ENCODE measurements at places on chromosomes 3 and 15.

- no peak for DNase-seq
Measured at GRCh38 chr3:50251220-50251619, 15.2 kb downstream of the GNAI2 start.

DNA sequence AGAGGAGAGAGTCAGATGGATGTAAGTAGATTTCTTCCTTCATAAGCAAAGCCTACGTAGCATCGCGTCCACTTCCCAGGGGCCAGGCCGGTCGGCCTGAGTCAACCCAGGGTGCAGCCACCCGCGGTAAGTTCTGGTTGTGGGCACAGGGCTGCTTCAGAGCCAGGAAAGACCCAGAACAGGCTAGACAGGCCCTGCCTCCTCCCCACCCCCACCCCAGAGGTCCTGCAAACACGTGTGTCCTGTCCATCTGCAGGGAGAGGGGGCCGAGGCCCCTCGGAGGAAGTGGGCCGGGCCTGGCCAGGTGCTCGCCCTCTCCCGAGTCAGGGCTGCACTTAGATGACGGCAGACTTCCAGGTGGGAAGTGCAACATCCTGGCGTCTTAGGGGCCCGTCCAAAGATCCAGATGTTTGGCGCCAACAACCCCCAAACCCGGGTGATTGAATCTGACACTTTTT, 100.8 kb upstream of the ALDH1A3 start:
- no peak for DNase-seq

DNA sequence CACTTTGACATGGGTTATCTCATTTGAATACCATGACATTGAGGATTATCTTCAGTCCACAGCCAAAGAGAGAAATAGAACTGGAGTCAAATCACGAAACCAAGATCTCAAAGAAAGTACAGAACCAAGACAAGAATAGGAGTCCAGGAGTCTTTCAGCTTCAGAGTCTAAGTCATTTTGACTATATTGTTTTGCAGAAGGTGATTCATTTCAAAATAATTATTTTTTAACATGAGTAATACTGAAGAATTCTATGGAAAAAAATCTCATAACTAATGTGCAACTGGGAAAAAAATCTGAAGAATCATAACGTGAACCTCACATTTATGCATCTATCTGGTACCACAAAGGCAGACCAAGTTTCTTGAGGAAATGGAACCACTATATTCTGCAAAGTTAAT, 60.3 kb downstream of the UBE3A start:
- DNase-seq = no peak

- no peak for DNase-seq
Measured at GRCh38 chr15:88255484-88256278, 858 bp downstream of the NTRK3 start.

- no peak for DNase-seq
Measured at GRCh38 chr15:77412972-77413698, 6.8 kb downstream of the PEAK1 start.

- DNase-seq = no peak
Measured at GRCh38 chr3:196274585-196274984, 12.9 kb downstream of the PCYT1A start.

DNA sequence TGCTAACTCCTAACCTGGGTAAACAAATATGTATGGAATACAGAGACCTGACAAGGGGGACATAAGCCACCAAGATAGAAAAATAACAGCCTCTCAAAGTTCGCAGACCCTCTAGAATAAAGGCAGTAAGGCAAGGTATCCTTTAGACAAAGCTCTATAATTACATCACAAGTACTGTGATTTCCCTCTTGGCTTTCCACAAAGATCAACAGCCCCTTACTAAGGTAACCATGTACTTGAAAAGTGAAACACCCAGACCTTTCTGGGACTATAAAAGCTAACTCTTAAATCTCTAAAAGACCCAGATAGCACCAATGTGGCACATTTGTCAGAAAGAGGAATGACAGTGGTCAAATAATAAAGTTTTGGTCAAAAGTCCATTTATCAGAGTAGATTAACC, 51.9 kb downstream of the TBL1XR1 start:
- DNase-seq = no peak

DNA sequence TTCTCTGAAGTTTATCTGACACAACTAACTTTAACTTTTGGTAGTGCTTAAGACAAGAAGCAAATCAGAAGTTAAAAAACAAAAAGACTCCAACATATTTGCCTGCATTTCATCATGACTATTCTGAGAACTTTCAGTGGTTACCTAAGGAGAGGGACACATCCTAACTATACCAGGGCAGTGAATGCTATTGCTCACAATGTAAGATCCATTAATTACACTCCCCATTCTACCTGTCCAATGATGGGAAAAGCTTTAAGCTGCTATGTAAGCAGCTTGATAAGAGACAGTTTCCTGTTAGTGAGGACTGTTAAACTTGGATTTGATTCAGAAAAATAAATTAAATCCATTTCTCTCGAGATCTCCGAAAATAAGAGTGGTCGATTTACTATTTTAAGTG, 37.5 kb downstream of the SERPINI1 start:
- no peak for DNase-seq

DNA sequence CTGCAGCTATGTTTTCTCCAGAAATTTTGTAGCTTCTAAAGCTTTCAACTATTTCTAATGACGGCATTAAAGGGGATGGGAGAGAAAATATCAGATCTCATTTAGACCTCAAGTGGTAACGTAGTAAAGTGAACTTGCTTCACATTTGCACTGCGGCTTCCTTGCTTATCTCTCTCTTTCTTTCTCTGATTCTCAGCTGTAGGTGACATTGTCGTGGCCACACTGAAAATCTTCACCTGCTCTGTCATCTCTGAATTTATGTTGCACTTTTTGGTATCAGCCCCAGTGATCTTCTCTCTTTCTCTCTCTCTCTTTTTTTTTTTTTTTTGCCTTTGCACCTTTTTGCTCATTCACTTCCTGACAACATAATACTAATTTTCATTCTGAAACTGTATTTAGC, 254.1 kb upstream of the SATB1 start:
- no peak for DNase-seq

DNA sequence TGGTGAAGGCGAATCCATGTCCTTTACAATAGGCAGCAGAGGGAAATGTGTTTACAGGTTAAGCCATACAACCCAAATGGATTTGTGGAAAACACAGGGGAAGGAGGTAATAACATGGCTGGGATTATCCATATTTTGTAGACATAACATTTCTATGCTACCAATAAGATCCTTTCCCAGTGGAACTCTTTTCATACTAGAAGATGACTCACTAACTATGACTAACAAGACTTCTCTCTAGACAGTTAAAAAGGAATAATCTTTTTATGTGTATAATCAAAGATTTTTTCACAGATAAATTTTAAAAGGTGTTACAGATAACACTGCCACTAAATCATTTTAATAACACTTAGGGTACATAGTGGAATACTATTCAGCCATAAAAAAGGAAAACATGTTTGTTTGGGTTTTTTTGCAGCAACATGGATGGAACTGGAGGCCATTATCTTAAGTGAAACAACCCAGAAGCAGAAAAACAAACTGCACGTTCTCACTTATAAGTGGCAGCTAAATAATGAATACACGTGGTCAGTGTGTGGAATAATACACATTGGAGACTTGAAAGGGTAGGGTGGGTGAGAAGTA, 39.6 kb downstream of the VPS13C start:
- DNase-seq = no peak

GRCh38 chr15:81001152-81002008, 657 bp downstream of the TLNRD1 start:
- no peak for DNase-seq

DNA sequence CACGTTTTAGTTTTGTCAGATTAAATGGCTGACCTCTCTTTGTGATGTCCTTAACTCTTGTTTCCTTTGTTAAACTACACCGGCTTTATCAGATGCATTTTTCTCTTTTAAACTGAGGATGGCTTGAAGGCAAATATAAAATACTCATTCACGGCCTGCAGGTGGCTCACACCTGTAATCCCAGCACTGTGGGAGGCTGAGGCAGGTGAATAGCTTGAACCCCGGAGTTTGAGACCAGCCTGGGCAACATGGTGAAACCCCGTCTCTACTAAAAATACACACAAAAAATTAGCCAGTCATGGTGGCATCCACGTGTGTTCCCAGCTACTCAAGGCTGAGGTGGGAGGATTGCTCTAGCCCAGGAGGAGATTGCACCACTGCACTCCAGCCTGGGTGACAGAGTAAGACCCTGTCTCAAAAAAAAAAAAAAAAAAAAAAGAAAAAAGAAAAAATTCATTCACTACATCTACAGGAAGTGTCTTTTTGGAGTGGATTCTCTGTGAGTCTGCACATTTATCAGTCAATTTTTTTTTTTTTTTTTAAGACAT, 34.7 kb upstream of the SACM1L start:
- no peak for DNase-seq

DNA sequence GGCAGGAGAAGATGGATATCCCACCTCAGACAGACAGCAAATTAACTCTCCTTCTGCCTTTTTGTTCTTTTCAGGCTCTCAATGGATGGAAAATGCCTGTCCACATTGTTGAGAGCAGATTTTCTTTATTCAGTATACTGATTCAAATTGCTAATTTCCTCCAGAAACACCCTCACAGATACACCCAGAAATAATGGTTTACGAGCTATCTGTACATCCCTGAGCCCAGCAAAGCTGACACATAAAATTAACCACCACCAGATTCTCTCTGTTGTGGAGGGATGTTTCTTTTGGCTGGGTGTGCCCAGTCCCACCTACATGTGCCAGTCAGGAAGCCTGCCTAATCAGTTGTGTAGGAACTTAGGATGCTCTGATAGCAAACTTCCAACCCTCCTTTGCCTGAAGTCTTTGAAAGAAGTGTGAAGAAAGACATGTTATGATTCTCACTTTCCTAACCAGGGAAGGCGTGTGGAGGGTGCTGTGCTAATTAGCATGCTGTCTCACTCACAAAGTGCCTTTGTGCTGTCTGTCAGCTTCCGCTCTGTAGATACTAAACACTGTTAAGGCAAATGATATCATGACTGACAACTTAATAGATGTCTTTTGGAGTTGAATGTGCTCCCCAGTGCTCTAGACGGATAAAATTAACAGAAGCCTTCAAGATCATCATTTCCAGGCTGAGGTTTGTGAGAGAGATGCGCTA, 208.5 kb downstream of the CLSTN2 start:
- DNase-seq = no peak

DNA sequence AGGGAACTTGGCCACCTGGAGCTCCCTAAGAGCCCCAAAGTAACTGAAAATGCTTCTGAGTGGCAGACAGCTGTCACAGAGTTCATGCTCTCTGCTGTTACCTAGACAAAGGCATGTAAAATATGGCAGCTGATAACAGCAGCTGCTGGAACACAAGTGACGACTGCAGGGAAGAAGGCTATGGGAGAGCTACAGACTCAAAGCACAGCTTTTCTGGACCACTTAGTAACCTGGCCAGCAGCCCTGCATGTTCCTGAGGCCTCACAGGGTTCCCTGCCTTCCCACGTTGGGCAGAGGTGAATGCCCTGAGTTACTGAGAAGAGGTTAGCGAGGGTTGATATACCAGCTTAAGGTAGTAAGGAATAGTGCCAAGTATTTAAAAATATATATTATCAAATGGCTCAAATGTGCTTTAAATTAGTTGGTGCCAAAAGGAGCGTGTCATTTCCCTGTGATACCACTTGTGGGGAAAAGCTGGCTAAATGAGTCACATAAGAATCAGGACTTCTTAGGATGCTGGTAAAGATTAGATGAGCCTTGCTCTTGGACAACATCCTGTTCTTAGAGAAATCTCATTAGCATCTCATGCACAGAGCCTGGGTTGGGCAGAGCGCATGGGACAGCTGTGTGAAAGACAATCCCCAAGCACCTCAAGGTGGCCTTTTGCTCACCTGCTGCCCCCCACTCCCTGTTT, 76.4 kb upstream of the SCN5A start:
- DNase-seq = no peak

DNA sequence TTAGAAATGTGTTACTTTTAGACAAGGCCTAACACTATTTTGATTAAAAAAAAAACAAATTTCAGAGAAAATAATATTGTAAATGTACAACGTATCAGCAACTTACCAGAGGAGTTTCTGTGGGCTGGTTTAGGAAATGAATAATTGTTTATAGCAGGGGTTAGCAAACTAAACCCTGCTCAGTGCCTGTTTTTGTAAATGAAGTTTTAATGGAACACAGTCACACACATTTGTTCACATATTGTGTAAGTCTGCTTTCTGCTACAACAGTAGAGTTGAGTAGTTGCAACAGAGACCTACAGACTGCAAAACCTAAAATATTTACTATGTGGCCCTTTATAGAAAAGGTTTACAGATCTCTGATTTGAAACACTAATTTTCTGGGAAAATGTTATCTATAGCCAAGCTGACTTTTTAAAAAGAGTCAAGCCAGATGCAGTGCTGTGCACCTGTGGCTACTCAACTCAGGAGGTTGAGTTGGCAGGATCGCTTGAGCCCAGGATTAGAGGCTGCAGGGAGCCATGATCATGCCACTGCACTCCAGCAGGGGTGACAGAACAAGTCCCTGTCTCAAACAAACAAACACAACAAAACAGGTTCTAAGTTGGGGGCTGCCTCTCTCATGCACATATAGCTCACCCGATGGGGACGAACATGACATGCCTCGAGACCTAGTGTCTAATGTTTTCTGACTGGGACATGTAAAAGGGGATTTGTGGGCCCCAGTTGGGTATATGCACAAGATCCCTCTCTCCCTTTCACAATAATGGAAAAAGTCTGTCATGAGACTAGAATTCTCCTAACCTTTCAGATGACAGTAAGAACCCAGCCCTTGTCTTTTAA, 182.5 kb downstream of the TNIK start:
- no peak for DNase-seq

DNA sequence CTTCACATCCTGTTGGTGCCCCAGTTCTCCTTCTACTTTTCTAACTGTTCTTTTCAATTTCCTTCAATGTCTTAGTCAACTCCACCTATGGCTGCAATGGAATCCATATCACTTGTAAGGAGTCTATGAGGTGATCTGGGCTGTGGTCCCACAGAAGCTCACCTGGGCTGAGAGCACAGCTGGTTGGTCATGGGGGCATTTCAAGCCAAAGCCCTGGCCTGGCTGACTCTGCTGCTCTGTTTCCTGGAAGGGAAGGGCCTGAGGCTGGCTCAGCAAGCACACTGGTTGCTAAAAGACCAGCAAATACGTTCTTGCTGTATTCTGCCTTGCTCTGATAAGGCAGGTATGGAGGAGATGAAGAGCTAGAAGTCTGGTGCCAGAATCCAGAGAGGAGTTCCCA, 29.0 kb downstream of the AMOTL2 start:
- no peak for DNase-seq

DNA sequence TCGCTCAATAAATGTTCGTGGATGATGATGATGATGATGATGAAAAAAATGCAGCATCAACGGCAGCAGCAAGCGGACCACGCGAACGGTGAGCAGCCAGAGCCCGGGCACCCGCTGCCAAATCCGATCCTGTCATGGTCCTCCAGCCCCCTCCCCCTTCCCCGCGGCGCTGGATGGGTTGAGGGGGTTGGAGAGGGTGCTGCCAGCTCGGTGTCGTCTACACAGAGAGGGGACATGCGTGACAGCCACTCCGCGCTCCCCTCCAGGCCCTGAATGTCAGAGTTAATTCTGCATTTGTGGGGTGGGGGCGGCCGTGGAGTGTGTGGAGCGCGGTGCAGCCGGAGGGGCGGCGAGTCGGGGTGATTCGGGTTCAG, 722 bp downstream of the CACNA1D start:
- no peak for DNase-seq

All from iPS DF 19.7 (cell line).